ENCODE measurements at places on chromosomes 6 and 20.
A peak's percentile ranks its signal among the peaks of the same experiment; 100 is the strongest.

DNA sequence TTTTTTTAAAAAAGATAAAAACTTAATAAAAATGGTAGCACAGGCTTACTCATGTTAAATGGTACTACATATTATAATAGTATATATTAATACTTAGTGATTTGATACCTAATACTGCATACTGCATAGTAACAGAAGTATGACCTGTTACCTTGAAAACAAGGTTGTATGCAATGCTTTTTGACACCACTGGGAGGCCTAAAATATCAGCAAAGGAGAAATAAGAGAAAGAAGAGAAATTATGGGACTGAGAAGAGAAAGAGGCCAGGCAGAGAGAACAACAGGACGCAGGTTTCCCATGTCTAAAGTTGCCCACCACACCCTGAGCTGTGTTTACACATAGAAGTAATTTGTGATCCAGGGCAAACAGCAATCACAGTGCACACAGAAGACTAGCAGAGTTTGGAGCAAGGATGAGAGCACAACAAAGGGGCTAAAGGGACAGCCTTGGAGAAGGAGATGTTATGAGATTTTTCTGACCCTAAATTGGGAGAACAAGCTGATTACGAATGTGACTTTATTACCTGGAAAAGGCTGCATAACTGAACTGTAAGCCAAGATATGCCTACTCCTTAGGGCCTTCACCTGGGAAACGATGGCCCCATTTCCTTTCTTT lies 73.2 kb downstream of the ROS1 start:
- DNase-seq: no peak

DNA sequence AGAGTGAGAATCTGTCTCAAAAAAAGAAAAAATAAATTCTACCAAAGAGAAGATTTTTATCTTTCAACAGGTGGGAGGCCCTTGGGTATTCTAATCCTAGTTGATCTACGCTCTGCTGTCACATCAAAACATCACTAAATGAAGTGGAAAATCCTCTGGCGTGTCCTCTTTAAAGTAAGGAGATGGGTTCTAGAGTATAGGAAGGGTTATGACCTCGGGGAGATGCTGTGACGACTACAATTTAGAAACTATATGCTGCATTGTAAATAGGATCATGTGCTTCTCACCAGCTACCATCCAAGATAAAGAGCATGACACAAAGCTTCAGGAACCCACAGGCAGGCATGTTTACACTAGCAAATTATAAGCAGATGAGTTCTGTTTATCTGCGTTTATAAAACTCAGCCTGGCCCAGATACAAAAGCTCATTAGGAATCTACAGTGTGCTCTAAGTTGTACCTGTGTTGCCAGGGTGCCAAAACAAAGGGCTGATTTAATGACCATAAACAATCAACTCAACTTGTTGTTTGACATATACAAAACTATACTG lies 197.1 kb upstream of the PLN start:
- DNase-seq: no peak

GRCh38 chr6:24899997-24900325 lies 35.8 kb downstream of the RIPOR2 start:
- no peak for DNase-seq

GRCh38 chr6:108171291-108171917 lies 5.6 kb downstream of the NR2E1 start:
- no peak for DNase-seq

DNA sequence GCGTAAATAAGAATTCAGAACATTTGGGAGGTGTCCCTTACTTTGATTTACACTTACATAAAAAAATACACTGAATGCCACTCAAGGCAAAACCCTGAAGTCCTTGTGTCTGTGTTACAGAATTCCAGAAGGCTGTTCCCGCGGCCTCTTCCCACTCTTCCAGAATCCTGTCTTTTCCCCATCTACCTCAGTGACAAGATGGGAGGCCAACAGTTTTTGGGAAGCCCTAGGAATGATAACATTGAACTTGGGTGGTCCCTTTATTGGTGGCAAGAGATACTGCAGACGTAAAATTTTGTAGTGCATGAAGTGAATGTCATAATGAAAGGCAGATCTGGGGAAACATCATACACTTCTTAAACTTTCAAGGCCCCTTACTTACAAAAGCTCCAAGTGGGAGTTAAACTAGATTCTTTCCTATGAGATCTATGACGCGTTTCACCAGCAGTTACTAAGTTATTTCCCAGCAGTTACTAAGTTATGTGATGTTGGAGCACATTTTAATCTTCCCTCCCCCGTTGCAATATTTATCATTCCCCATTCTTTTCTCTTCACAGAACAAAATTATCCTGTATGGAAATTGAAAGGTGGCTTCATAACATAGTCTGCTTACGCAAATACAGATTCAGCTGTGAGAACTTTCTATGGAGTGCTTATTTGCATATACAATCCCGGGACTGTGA lies 79.5 kb downstream of the BCAS1 start:
- no peak for DNase-seq

- DNase-seq: peak; percentile 6
Measured at GRCh38 chr20:2042400-2042799, 48.5 kb upstream of the PDYN start.

DNA sequence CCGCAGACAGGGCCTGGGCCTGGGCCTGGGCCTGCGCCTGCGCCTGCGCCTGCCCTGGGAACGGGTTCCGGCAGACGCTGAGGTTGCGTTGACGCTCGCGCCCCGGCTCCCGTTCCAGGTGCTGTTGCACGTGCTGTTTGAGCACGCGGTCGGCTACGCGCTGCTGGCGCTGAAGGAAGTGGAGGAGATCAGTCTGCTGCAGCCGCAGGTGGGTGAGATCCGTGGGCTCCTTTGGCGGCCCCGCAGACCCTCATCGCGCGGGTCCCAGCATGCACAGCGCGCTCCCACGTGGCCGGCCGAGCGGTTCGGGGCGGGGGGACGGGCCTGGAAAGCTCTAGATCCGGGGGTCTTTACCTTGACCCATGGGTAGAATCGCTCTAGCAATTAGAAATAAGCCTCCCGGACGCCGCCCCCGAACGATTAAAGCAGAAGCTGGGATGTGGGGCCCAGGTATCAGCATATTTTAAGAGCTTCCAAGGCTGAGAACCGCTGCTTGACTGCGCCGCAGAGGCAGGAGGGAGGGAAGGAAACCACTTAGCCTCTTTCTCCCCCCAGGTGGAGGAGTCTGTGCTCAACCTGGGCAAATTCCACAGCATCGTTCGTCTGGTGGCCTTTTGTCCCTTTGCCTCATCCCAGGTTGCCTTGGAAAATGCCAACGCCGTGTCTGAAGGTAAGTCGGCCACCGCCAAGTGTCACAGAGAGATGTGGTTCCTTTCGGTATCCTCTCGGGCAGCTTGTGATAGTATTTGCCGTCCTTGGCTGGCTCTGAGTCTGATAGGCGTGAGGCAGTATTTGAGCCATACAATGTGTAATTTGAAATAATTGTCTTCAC lies 508 bp downstream of the NOP56 start:
- no peak for DNase-seq

DNA sequence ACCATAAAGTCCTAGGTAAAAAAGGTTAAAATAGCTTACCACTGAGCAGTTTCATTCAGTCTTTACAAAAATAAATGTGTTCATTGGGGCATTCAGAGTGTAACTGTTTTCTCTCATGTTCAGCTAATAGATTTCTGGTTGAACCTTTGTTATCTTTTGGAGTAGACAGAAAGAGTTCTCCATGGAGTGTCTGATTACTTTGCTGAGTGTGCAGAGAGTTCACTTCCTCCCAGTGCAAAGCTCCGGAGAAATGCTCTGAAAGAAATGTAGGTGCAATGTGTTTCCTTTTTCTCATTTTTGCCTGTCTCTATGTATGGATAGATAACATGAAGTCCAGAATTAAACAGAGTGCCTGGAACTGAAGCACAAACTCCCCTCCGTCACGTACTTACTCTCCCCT lies 52.6 kb downstream of the JAG1 start:
- DNase-seq: no peak

GRCh38 chr6:168179702-168180382 lies 100.8 kb upstream of the FRMD1 start:
- DNase-seq: no peak

- no peak for DNase-seq
Measured at GRCh38 chr20:12965212-12965869, 43.4 kb upstream of the SPTLC3 start.

DNA sequence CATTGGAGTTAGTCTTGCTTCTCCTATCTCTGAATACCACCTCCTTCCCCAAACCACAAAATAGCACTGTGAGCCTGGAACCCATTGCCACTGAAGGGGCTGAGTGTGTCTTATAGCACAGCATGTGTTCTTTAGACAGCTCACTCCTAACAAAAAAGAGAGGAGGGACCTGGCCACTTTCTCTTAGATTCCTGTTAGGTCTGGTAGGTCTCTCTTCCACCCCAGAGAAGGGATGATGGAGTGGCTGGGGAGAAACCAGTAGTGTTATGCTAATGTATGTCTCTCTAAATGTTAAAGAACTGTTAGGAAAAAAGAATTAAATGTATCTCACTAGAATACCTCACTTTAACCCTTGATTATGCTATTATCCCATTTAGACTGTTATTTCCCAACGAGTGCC lies 340.3 kb downstream of the EPHA7 start:
- DNase-seq: no peak

DNA sequence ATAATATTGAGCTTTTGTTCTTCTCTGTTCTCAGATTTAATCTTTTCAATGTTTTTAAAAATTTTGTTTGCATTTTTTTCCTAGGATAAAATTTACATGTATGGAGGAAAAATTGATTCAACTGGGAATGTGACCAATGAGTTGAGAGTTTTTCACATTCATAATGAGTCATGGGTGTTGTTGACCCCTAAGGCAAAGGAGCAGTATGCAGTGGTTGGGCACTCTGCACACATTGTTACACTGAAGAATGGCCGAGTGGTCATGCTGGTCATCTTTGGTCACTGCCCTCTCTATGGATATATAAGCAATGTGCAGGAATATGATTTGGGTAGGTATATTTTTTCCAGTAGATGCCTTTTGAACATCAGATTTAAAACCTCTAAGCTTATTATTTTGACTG lies 89.8 kb downstream of the ATRN start:
- no peak for DNase-seq

GRCh38 chr6:11418290-11418905 lies 119.2 kb upstream of the TMEM170B start:
- no peak for DNase-seq

DNA sequence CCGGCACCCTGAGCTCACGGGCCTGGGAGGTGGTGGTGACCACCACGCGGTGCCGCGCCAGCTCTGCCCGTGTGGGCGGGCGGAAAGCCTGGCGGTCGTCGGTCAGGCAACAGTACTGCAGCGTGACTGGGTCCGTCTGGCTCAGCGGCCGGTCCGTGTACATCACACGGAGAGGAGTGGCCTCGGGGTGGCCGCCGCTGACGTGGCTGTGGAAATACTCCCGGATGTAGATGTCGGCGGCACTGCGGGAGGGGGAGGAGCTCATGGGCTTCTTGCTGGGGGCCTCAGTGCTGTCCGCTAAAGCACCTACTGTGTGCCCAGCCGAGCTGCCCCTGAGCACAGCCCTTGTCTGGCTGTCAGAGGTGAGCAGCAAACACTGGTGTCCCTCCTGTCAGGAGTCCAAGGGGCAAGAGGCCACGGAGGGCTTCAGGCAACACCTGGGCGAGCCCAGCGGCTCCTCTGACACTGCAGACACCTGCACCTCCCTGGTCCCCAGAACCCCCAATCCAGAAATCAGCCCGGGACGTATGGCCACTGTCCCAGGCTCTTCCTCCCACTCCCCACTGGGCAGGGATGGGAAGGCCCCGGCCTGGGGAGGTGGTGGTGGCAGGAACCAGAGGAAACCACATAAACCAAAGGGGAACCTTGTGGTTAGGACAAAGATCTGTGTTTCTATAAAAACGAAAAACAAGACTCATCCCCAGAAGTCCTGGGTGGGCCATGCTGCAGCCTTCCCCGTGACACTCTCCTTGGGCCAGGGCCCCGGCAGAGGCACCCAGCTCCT lies 6.5 kb downstream of the HELZ2 start:
- DNase-seq: no peak

GRCh38 chr6:169779896-169780295 lies 28.5 kb downstream of the ERMARD start:
- no peak for DNase-seq

DNA sequence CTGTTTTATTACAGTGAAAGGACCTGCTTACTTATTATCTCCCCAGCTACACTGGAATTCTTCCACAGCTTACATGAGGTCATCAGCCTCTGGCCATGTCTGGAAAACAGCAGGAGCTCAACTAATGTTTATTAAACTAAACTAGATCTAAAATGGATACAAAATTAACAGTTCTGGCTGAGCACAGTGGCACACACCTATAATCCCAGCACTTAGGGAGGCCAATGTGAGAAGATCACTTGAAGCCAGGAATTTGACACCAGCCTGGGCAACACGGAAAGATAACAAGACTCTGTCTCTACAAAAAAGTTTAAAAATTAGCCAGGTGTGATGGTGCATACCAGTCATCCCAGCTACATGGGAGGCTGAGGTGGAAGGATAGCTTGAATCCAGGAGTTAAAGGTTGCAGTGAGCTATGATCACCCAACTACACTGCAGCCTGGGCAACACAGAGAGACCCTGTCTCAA lies 220.8 kb upstream of the MARCKS start:
- no peak for DNase-seq

- no peak for DNase-seq
Measured at GRCh38 chr20:7879883-7880282, 60.4 kb downstream of the HAO1 start.

DNA sequence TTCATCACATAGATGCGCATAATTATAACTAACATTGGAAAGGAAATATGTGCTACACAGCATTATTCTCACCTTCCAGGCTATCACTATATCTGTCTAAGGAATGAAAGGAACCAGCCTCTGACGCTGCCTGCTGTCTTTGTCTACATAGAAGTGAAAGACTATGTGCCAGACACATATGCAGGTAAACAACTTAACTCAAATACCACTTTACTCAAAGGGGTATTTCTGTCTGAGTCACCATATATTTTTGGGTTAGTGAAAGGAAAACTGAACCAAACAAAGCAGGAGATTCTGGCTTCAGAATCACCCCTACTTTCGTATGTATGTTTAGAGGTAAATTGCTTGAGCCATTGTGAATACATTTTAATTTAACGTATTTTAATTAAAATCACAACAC lies 328.6 kb upstream of the PLCB4 start:
- DNase-seq: no peak

- no peak for DNase-seq
Measured at GRCh38 chr20:21933526-21933925, 228.1 kb downstream of the PAX1 start.

- no peak for DNase-seq
Measured at GRCh38 chr6:125789167-125789566, 1.6 kb upstream of the NCOA7 start.

DNA sequence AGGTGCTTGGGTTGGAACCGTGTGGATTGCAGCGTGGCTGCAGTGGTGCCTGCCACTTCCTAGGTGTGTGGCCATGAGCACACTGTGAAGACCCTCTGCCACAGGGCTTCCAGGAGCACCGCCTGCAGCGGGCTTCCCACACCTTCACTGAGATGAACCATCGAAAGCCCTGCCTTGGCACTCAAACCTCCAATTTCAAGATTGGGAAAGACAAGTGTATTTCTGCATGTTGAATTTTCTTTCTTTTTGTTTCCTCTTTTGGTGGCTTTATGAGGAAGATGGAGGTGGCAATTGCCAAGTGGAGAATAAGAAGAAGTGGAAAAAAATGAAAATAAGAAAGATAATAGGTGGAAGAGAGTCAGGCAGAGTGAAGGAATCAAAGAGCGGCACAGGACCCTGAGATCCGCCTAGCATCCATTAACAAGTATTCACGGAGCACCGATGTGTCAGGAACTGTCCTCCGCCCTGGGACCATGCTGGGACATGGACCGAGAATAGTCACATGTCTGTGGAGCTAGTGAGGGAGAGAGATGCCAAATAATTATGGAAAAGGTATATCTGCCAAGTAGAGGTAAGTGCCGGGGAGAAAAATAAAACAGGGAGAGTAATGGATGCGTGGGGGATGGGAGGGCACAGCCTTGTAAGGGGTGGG lies 159.9 kb downstream of the BCAS1 start:
- no peak for DNase-seq

GRCh38 chr20:11076434-11077105 lies 402.8 kb upstream of the JAG1 start:
- DNase-seq: no peak

Measured in non-pigmented ciliary epithelial cell (primary cell).